Vagina (tissue), 2 donors: ENCODE measurements at places on chromosomes 13 and 19. TPM values are rescaled to one million over a fixed set of nuclear protein-coding genes. Genes with fewer than 3 reads are reported as not detected.

DNA sequence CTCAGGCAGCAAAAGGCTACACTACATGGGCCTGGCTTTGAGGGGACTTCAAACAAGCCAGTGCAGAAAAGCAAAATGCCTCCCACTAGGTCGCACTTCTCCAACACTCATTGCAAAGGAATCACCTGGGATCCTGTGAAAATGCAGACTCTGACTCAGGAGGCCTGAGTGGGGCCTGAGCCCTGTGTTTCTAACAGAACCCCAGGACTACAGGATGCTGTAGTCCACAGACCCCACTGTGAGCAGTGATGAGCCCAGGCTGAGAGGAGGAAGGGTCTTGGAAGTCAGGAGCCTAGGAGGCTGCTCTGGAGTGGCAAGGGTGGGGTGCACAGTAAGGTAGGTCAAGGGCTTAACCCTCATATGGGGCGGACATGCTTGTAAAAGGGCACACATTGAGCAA, 46.7 kb upstream of the SERP2 start:
- DNase-seq = peak; percentile 92

- DNase-seq = no peak
These were observed 130.4 kb upstream of the MIR17HG start for GRCh38 chr13:91216928-91217700.

DNA sequence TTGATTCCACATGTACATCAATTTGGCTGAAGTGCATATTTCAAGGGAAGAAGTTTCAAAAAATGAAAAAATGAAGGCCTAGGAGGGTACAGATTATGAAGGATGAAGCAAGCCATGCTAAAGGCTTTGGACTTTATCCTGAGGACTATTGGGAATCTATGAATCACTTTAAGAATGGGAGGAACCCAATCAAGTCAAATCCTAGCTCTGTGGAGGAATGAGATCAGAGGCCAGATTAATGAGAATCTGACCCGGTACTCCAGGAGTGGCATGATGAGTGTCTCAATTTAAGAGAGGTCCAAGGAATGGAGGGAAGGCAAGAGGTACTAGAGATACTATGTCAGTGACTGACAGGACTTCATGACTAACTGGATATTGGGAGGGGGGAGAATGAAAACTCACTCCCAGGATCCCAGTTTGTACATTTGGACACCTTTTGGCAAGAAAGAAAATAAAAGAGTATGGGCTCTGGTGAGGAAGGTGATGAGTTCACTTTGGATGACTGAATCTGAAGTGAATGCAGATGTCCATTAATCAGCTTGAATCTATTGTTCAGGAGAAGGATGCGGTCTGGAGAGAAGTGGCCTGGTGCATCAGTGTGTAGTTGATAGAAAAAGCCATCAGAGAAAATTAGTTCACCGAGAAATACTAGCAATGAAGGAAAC, 349.0 kb downstream of the EFNB2 start:
- no peak for DNase-seq

GRCh38 chr19:15296353-15296752, 36.0 kb downstream of the BRD4 start:
- DNase-seq = no peak

DNA sequence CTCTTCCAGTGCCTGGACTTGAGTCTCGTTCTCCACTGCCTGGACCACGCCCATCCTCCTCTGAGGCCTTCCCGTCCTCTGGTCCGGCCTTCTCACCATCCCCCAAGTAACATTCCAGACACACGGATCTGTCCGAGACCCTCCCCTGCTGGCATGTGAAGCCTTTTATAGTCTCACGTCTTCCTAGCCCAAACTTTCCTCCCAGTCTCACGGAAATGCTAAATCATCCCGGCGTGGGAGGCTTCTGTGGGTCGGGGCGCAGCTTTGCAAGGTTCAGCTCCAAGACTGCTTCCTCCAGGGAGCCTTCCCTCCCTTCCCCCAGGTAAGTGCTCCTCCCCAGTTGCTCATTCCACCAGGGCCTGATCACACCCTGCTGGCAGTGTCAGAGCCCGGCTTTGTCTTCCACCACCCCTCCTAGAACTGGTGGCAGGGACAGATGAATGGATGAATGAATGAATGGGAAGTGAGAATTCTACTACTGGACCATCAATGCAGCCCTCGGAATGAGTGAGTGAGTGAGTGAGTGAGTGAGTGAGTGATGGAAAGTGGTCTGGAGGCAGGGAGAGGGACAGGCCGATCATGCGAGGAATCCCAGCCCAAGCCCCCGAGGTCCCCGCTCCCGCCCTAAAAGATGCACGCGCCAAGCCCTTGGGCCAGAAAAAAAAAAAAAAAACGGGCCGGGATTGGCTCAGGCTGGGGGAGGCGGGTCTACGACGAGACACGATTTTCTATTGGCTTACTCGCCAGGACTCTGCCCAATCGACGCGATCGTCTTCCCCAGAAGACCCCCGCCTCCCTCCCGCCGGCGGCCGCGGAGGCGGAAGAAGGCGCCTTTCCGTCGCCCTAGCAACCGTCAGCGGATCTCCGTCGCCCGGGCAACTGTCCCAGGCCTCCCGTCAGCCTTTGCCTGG, 9.3 kb downstream of the EPHX3 start:
- no peak for DNase-seq

DNA sequence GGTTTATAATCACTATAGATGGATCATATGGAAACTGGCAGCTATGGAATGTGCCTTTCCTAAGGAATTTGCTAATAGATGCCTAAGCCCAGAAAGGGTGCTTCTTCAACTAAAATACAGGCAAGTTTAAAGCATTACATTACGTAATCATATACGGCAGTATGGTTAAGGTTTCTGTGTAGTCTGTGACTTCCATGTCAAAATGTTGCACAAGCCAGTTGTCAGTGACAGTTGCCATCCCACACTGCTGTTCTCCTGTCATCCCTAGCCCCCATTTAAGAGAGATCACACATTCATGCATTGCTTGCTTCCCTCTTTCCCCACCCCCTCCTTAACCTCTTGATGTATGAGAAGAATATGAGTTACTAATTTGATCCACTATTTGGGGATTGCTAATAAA, 47.3 kb downstream of the BRCA2 start:
- DNase-seq = no peak

GRCh38 chr13:67549331-67549730, 319.2 kb upstream of the PCDH9 start:
- DNase-seq = no peak

GRCh38 chr19:53664760-53665159, 33.0 kb downstream of the DPRX start:
- DNase-seq = no peak

- no peak for DNase-seq
These were observed 167.7 kb downstream of the ZNF486 start for GRCh38 chr19:20334760-20335159.

- no peak for DNase-seq
These were observed at the start of gene EMP3 for GRCh38 chr19:48325265-48325910. Gene EMP3, plus strand, starts transcription at chr19:48325552. Its CDS starts 1,293 bp downstream, at chr19:48326845.

DNA sequence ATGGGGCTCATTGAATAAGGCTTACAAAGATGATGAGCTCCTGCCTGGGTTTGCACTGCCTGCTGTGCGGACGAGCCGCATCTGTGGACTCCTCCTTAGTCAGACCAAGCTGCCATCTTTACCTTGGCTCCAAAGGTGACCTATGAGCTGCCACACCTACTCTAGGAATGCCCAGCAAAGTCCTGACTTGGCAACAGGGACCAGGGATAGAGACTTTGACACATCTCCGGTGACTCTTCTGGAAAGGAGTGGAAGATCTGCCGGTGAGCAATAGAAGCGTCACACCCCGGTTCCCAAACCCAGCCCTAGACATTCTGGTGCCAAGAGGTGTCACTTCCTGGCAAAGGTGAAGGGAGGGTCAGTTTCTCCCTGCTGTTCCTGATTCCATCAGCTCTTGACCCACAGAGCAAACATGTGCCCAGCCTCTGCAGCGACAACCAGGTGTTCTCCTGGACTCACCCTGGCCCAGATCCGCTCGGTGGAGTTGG, 50.2 kb upstream of the GTF3A start:
- DNase-seq = no peak

- no peak for DNase-seq
These were observed 35.4 kb downstream of the GSX1 start for GRCh38 chr13:27827646-27828045.

DNA sequence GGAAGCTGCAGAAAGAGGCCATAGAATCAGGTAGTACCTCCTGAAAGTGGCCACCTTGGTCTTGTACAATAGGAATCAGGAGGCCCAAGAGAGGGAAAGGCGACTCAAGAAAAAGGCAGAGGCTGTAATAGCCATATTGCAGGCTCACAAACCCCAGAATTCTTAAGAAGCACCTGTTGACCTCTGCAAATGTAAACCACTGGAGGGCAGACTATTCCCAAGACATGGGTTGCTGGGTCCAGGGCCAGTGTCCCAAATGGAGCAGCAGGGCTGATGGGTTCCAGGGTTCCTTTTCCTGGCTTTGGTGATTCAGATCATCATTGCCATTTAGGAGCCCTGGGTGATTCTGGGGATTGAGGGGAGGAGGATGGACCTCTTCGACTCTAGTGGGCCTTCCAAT, 167.6 kb downstream of the B3GLCT start:
- DNase-seq = no peak

DNA sequence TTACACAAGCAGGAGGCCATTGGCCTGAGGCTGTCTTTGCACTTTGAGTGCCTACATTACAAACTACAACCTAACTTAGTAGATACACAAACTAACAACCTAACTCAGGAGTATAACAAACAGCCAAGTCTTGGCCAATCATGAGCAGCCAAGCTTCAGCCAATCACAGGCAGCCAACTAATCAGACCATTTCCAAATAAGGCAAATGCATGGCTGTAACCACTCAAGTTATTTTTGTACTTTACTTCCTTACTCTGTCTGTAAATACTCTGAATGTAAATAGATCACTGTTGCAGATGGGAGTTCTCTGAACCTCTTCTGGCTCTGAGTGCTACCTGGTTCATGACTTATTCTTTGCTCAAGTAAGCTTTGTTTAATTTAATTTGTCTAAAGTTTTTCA, 748.1 kb upstream of the SGCG start:
- no peak for DNase-seq

DNA sequence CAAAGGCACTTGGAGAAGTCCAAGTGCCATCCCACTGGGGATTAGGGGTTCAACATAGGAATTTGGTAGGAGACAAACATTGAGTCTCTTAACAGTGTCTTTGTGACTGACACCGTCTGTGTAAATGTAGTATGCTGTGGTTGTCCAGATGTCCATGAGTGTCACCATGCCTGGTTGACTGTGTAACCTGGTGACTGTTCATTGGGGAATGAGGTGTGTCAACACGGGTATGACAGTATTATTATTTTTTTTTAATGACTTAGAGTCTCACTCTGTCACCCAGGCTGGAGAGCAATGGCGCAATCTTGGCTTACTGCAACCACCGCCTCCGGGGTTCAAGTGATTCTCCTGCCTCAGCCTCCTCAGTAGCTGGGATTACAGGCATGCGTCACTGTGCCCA, 16.2 kb downstream of the PKN1 start:
- no peak for DNase-seq

Gene PSG3
- total RNA-seq = not detected

Gene PLIN4
- total RNA-seq = 69.5 TPM

Gene NCAN
- total RNA-seq = not detected
